ENCODE measurements at places on chromosomes 4 and X.

DNA sequence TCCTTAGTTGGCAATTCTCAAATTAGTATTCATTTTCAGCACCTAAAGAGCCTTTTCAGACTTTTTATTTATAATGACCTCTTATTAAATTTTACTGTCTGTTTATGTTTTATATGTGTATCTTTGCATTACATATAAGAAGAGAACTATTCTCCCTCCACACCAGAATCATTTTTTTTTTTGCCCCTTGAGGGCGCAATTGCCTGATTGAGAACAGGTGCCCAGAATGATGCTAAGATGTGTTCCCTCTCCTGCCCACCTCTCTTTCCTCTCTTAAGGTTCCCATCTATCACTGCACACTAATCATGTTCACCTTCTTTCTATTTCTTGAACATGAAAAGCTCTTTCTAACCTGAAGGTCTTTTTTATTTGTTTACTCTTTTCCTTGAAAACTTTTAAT is 44.2 kb upstream of the ADAM29 start:
- DNase-seq = no peak

GRCh38 chr4:14445882-14446281 is 556.4 kb upstream of the CPEB2 start:
- DNase-seq = no peak

DNA sequence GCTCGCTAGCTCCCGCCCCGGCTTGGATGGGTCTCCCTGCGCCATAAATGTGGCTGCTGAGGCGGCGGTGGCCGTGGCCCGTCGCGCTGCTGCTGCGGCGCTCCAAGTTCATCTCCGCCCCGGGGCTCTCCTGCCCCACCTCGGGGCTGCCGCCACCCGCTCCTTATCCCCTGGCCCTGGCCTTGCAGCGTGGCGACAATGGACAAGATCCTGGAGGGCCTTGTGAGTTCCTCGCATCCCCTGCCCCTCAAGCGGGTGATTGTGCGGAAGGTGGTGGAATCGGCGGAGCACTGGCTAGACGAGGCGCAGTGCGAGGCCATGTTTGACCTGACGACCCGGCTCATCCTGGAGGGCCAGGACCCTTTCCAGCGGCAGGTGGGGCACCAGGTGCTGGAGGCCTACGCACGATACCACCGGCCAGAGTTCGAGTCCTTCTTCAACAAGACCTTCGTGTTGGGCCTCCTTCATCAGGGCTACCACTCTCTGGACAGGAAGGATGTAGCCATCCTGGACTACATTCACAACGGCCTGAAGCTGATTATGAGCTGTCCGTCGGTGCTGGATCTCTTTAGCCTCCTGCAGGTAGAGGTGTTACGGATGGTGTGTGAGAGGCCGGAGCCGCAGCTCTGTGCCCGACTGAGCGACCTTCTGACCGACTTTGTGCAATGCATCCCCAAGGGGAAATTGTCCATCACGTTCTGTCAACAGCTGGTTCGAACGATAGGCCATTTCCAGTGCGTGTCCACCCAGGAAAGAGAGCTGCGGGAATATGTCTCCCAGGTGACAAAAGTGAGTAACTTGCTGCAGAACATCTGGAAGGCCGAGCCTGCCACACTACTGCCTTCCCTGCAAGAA is 763 bp downstream of the USP38 start:
- DNase-seq = no peak

GRCh38 chr4:153074936-153075630 is 129.2 kb upstream of the TRIM2 start:
- DNase-seq = no peak

- no peak for DNase-seq
Observed at GRCh38 chrX:5180135-5180741, 1048.4 kb downstream of the NLGN4X start.

DNA sequence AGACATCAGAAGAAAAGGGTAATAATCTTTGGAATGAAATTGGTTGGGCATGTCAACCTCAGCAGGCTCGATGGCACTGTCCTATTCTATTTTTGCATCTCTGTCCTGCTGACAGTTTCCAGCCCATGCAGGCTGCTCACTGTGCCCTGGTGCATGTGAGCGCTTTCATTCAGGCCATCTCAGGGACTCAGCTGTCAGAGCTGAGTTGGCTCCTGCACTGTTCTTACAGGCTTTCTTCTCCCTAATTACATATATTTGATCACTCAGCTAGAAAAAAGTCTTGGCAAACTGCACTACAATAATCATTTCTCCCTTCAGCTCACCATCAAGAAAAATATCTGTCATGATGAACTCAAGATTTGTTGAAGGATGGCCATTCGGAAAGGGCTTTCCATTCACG is 84.7 kb downstream of the RASL11B start:
- DNase-seq = no peak

DNA sequence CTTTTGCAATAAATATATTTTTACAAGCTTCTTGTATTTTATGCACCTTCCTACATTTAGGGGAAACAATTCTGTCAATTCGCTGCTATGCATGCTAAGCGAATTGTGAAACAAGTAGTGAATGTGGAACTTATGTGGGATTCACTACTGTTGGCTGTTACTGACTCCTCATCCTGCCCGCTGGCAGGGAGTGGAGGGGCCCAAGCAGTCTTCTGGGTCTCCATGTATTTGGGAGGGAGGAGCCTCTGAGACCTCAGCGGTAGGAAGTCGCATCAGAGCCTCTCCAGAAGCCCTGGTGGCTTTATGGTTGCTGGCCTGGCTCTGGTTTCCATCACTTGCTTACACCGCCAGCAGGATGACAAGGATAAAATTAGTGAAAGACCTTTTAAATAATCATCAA is 3.7 kb upstream of the SETD7 start:
- DNase-seq = no peak

- DNase-seq = no peak
Observed at GRCh38 chrX:153792368-153792767, 1.8 kb downstream of the IDH3G start.

GRCh38 chrX:23799469-23800065 is 16.6 kb downstream of the SAT1 start:
- no peak for DNase-seq

- no peak for DNase-seq
Observed at GRCh38 chr4:124710015-124710741, 2.4 kb downstream of the ANKRD50 start.

DNA sequence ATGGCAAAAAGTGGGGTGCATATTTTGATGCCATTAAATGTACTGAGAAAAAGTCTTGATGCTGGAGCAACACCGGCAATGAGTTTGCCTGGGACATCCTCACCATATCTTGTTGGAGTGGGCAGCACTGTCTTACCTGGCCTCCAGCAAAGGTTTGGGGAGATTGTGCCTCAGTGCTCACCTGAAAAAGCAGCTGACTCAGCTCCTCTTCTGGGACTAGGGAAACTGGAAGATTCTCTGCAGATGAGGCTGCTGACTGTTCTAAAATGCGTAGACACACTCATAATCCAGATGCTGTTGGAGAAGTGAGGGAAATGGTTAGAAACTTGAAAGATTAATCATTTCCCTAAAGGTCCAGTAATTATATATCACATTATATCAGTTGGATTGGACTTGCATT is 593.7 kb upstream of the HS3ST1 start:
- no peak for DNase-seq

- peak; percentile 37 for DNase-seq
Observed at GRCh38 chr4:139655116-139655515, 10.5 kb upstream of the MGST2 start.

GRCh38 chrX:132188175-132188574 is 31.1 kb downstream of the RAP2C start:
- DNase-seq = no peak

GRCh38 chr4:110306303-110306702 is 107.9 kb upstream of the ELOVL6 start:
- DNase-seq = no peak

DNA sequence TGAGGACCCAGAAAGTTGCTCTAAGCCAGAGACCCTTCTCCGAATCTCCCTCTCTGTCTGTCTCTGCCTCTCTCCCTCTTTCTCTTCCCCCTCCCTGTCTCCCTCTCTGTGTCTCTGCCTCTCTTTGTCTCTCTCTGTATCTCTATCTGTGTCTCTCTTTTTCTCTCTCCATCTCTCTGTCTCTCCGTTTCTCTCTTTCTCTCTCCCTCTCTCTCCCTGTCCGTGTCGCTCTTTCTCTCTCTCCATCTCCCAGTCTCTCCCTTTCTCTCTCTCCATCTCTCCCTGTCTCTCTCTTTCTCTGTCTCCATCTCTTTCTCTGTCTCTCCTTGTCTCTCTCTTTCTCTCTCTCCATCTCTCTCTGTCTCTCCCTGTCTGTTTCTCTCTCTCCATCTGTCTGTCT is 2.6 kb upstream of the SHOX start:
- DNase-seq = no peak

GRCh38 chr4:7155590-7156071 is 36.7 kb upstream of the SORCS2 start:
- peak; percentile 50 for DNase-seq

GRCh38 chr4:117096886-117097285 is 11.5 kb upstream of the TRAM1L1 start:
- no peak for DNase-seq

DNA sequence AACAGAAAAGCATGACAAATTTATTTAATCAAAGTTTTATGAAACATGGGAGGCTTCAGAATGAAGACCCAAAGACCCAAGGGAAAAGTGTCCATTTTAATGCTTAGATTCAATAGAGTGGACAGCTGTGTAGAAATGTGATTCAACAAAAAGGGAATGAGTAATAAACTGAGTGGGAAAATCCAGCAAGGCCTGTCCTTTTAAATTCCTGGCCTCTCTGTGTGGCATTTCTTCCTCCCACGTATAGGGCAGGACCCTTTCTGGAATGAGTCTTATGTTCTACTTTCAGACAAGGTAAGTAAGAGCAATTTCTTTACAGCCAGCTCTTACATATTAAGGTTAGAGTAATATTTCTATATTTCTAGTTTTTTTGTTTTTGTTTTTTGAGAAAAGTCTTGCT is 14.5 kb downstream of the AASDH start:
- no peak for DNase-seq

DNA sequence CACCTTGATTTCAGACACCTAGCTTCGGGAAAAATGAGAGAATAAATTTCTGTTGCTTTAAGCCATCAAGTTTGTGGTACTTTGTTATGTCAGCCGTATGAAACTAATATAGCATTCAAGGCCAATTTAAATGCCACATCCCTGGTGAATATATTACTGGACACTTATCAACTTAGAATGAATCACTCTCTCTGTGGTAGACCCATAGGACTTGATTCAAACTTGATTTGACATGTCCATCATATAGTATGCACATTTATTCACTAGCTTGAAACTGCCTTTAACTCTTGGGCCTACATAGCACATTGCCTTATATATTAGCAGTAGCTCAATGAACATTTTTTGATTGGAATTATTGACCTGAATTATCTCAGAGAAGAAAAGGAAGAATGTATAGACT is 172.3 kb downstream of the ADGRA3 start:
- no peak for DNase-seq

DNA sequence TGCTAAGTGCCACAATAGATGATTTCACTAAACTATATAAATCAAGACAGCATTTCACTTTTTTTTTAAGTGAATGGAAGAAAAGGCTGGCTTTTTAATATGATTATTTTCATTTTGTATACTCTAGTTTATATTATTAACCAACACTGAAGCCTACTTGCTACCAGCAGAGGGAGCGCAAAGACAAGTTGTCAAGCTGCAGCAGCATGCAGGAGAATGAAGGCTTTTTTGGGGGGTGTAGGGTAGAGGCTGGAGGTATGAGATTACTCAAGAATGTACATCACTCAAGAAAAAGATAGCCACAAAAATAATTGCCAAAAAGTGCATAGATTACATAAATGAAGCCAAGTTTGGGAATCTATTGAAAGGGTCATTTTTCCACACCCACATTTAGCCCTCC is 519.5 kb downstream of the FGF13 start:
- no peak for DNase-seq

GRCh38 chrX:74422576-74423288 is 1.4 kb downstream of the SLC16A2 start:
- DNase-seq = no peak

GRCh38 chrX:6661736-6662135 is 126.8 kb upstream of the VCX3A start:
- DNase-seq = no peak

DNA sequence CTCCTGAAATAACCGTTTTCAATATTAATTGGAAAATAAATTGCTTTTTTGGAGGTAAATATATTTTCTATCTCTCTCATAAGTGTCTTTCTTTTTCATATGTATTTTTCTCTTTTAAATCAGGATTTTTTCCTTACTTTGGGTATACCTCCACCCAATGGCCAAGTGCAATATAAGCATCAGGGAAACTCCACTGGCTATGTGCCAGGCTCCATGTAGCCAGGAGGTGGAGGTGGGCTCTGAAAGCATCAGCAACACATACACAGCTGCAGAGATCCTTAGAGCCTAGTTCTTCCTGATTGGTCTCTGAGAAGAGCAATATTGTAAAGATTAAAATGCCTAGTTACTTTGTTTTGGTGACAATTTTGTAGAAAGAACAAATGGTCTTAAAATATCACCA is 3.4 kb downstream of the GABRA2 start:
- DNase-seq = no peak

GRCh38 chrX:45712067-45712466 is 511.4 kb upstream of the DIPK2B start:
- DNase-seq = no peak

- DNase-seq = no peak
Observed at GRCh38 chr4:127214016-127214415, 418.7 kb upstream of the INTU start.

DNA sequence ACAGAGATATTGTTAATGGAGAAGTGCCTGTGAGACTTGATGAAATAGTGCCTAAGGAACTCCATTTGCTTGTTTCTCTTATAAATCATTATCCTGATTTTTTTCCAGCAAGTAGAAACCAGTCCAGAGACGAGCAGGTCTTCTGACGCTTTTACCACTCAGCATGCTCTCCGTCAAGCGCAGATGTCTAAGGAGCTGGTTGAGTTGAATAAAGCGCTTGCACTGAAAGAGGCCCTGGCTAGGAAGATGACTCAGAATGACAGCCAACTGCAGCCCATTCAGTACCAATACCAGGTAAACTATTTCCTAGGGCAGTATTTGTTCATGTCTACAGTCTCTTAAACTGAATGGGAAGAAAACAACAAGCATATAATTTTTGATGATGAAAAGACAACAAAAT is 63.6 kb downstream of the KIF4A start:
- no peak for DNase-seq

- no peak for DNase-seq
Observed at GRCh38 chrX:141341743-141342142, 99.4 kb upstream of the SPANXC start.

GRCh38 chr4:20698382-20698781 is 1.9 kb upstream of the PACRGL start:
- no peak for DNase-seq

DNA sequence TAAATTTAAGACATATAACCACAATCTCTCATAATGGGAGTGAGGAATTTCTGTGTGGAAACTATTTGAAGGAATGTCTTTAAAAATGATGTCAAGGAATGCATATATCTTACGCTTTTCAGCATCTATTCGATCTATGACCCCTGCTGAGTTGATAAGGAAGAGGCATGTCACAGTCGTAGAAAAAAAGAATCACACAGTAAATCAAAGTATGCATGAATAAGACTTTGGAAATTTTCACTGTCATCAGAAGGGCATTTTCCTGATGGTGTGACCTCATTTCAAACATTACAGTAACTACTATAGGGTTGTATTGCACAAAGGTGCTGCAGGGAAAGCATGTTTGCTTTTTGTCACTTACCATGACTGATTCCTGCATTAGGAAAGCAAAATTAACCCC is 41.5 kb downstream of the REELD1 start:
- no peak for DNase-seq
